ENCODE measurements at places on chromosomes 7 and 10.

DNA sequence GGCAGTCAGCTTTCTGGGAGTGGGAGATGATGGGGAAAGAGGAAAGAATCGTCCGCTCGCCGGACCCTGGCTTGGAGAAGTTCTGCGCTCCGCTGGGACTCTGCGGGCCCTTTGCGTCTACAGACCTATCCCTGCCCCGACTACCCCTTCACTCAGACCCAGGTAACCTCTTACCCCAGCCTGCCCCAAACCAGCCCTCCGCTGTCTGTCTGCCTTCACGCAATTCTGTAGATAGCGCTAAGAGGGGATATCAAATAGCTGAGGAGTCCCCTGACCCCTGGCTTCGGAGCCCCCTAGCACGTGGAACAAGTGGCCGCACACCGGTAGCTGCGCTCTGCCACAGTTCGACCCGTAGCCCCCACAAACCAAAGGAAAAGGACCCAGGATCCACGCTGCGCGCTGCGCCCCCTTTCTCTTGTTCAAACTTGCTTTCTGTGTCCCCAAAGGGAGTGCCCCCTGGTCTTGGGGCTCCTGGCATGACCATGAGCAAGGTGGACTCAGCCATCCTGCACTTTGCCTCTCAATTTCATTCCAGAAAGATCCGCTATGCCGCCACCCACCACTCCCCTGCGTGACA lies 7.0 kb downstream of the HOXA4 start:
- no peak for DNase-seq

GRCh38 chr10:101839416-101840063 lies 4.1 kb downstream of the KCNIP2 start:
- DNase-seq, result peak; percentile 60

GRCh38 chr7:57496395-57496794 lies 46.4 kb downstream of the ZNF716 start:
- no peak for DNase-seq

DNA sequence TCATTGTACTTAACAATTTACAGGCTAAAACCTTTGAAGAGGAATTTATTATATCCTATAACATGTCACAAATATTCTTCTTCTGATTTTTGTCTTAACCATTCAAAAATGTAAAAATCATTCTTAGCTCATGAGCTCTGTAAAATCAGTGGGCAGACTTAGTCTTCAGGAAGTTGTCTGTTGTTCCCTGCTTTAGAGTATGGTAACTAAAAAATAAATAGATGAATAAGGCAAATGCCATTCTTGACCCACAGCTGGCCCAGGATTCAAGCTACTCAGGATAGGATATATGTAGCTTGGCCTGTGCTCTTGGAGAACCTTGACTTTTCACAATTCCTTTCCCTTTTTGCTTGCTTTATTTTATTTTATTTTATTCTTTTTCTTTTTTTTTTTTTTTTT lies 51.5 kb downstream of the LRRC4 start:
- DNase-seq, result no peak

GRCh38 chr7:5216931-5217330 lies 26.9 kb downstream of the WIPI2 start:
- DNase-seq, result no peak

GRCh38 chr10:61907011-61907410 lies 5.5 kb downstream of the ARID5B start:
- DNase-seq, result no peak

GRCh38 chr10:103569896-103570295 lies 76.4 kb downstream of the NEURL1 start:
- no peak for DNase-seq

GRCh38 chr10:7354330-7355047 lies 56.3 kb downstream of the SFMBT2 start:
- DNase-seq, result peak; percentile 63

DNA sequence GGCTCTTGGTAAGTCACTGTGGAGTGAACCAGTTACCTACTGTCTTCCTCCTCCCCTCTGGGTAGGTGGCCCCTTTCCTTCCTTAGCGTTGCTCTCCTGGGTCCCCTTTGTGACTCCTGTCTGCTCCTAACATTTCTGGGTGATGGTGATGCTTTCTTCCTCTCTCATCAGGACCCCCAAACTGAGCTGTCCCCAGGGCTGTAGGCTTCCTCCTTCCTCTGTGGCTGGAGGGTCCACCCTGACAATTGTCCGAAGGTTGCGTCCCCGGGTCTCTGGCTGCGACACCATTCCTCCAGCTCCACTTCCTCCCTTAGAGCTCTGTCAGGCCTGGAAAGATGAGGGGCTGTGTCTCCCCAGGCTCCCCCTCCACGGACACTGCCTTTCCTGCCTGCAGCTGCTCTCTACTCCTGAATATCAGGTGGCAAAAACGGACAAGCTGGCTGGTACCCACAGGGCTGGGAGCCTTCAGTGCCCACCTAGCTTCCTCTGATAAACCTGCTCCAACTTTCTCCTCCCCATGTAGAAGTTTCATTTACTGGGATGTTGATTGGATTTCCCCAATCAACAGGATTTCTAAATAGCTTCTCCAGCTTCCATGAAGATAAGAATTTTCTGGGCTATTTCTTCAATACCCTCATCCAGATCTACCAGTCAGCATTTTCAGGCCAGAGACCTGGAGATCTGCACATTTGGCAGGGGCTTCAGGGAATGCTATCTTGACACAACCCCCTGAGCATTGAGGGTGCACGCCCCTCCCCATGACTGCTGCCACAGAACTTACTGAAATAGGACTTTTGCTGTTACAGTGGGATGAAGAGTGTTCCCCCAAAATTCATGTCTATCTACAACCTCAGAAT lies 506.5 kb downstream of the TCERG1L start:
- no peak for DNase-seq

GRCh38 chr10:127824826-127825225 lies 67.9 kb downstream of the CLRN3 start:
- DNase-seq, result no peak

DNA sequence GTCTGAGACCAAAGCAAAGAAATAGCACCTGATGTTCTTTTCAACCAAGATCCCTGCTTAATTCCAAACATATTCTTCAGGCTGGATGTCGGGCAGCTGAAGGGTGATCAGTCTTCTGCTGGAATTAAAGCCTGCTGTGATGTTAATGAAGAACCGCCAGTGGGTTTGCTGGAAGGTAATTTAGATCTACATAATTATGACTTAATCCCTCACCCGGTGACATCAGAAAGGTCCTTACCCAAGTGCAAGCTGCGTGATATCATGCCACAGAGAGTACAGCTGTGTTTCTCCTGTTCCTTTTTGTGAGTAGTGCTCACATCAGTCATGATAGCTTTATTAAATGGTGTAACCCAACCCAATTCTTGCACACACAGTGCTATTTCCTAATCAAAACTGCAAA lies 29.1 kb upstream of the LRGUK start:
- no peak for DNase-seq

- peak; percentile 71 for DNase-seq
Measured at GRCh38 chr7:80284855-80285254, 150.2 kb downstream of the GNAI1 start.

- DNase-seq, result peak; percentile 23
Measured at GRCh38 chr7:121485467-121486243, 89.5 kb upstream of the FAM3C start.

DNA sequence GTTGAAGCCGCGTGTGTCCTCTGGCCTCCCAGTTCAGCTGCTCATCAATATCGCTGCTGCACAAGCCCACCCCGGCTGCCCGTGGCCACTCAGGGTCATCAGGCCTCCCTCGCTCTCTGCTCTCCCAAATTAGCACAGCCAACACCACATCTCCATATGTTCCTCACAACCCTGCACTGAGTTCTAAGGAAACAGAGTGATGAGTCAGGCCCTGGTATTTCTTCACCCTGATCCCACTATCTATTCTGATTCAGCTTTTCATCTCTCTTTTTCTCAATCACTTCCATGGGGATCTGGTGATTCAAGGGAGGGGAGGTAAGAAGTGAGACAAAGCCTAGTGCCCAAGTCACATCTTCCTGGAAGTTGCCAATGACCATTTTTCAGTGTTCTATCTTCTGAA lies 23.8 kb downstream of the CYTH3 start:
- peak; percentile 88 for DNase-seq

DNA sequence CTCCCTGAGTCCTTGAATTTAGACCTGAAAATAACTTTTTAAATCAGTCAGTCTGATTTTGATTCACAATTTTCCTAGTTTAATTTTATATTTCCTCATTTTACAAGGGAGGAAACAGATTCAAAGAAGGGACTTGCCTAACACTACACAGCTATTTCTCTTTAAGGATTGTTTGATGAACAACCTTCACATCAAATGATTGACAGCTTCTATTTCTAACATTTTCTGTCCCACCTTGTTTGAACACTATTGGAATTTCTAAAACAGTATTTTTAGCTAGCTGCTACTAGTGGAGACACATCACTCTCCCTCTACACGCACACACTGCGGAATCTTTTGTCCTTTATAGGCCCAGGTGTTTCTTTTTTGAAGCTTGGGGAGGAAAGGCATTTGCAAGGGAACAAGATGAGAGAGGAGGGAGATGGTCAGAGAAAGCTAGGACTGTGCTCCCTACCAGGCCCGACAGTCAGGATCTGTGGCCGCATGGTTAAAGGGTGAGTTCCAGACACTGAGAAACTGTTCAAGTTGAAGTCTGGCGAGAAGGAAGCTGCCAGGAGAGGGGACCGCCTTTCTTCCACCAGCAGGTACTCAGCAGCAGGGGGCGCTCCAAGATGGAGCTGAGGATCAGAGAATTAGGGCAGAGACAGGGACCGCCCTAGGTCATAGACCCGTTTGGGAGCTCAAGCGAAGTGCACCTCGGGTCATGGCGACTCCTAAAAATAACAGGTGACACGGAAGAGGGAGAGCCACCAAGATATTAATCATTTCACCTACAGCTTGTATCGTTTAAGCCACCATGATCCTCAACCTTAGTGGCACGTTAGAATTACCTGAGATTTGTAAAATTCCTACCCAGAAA lies 49.7 kb downstream of the DNAJC12 start:
- DNase-seq, result peak; percentile 42

DNA sequence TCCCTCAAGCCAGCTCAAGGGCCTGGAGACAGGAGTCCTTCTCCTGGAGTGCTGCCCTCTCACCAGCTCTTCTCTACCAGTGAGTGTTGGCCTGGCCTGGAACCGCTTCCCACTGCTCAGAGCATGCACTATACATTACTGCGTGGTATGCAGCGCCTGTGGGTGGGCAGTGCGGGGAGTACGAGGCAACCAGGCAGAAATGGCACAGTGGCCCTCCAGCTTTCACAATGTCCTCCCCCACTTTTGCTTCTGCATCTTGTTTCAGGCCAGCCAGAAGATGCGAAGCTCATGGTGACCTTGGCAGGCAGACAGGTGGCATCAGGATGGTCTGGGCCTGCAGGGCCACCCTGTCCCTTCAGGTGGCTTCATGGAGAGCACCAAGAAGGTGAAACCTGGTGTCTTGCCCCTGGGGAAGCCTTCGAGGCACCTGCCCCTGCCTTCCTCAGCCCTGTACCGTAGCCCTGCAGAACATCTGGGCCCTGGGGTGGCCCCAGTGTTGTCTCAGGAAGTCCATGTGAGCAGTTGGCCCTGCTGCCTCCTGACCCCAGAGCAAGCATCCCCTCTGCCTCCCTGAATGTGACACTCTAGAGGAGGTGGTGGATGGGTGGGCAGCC lies 35.8 kb downstream of the RASGEF1A start:
- DNase-seq, result no peak

- no peak for DNase-seq
Measured at GRCh38 chr10:100571084-100571856, 35.5 kb downstream of the HIF1AN start.

DNA sequence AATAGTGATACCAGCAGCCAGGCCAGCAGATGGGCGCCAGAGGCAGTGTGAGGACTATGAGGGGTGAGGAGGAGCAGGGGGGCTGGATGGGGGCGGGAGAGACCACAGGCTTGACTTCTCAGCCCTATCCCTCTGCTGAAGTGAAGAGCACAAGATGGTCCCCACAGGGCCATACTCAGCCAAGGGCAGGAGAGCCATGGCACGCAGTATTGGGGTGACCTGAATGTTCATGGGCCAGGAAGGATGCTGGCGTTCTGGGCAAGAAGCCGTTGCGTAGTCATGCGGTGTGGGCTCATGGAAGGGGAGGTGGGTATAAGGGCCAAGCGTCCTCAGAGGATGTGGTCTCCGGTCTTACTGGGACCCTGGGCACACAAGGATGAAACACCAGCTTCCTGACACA lies 146.3 kb downstream of the PRKAG2 start:
- no peak for DNase-seq

DNA sequence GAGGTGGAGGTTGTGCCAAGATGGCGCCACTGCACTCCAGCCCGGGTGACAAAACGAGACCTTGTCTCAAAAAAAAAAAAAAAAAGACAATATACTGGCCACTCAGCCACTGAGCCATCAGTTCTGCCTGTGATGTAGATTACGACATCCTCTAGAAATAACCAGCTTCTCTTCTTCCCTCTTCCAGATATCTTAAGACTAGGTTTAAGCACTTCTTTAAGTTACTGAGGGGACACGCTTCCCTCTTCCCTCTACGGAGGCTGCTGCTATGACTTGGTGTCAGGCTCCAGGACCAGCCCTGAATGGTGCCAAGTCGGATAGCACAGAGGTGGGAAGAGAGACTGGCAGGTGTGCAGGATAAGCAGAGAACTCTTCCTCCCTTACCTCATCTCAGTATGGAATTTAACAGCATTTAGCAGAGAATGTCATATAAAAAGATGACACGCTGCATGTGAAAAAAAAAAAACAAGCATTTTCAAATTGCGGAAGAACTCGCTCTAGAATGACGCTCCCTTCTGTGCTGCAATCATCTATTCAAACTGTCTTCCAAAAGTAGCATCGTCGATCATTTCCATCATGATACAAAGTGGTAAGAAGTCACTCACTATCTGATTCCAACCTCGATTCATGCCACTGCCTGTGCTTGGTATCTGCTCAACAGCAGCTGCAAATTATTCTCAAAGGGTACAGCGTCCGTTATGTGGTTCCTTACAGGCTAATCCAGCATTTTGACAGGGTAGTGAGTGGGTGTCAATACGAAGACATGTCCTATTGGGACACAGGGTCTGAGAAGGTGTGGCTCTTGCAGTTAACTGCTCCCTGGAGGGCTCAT lies 13.8 kb downstream of the DAGLB start:
- DNase-seq, result no peak

GRCh38 chr7:84469034-84469433 lies 274.4 kb upstream of the SEMA3A start:
- DNase-seq, result peak; percentile 19

DNA sequence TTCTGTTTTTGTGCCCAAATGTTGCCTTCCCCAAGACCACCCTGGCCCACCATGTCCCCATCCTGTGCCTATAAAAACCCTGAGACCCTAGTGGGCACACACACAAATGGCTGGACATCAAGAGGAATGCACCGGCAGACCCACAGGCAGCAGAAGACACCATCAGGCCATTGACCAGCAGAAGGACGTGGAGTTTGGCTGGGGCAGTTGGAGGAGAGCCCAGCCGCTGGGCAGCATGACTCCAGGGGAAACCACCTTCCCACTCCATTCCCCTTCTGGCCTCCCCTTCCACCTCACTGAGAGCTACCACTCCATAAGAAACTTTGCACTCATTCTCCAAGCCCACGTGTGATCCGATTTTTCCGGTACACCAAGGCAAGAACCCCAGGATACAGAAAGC lies 309.2 kb downstream of the CAMK1D start:
- no peak for DNase-seq

DNA sequence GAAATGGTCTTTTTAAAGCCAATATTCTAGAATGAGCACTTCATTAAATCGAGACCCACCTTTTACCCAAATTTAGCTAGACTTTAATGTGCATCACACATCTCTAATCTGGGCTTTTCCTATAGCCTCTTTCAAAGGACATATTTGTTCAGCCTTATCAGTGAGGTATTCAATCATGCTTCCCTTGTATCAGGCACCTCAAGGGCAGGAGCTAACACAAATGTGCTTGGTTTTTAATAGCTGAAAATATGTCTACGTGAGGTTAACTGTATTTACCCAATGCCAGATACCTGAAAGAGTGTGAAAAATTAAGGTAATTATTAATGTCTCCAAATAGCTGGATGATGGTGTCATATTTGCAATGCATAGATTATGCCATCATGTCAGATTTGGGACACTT lies 203.9 kb downstream of the SNX10 start:
- no peak for DNase-seq
